M059J (cell line): ENCODE measurements at places on chromosomes 13 and 19. TPM values are rescaled to one million over a fixed set of nuclear protein-coding genes. Genes with fewer than 3 reads are reported as not detected.

Gene GRK1
- not detected in 2 replicates for total RNA-seq

Gene GNA15
- not detected in 2 replicates for total RNA-seq

Gene SERPINE3
- total RNA-seq: not detected in 2 replicates

Gene LYPD5
- total RNA-seq: 2.1 and 5.5 TPM in 2 replicates

Gene PNMA8B
- total RNA-seq: 0.07 TPM in 1 of 2 replicates, not detected in the other

Gene PEG3
- 1.5 and 1.9 TPM in 2 replicates for total RNA-seq

Gene ZNF550
- total RNA-seq: 9.4 and 14.0 TPM in 2 replicates

Gene RNF225
- total RNA-seq: not detected in 2 replicates

Gene FAM83E
- 0.89 TPM in 1 of 2 replicates, not detected in the other for total RNA-seq

Gene CLEC4M
- total RNA-seq: not detected in 2 replicates

Gene FGF9
- not detected in 2 replicates for total RNA-seq

Gene MIA
- total RNA-seq: not detected in 2 replicates

Gene ZNF667
- total RNA-seq: 4.5 and 9.9 TPM in 2 replicates

DNA sequence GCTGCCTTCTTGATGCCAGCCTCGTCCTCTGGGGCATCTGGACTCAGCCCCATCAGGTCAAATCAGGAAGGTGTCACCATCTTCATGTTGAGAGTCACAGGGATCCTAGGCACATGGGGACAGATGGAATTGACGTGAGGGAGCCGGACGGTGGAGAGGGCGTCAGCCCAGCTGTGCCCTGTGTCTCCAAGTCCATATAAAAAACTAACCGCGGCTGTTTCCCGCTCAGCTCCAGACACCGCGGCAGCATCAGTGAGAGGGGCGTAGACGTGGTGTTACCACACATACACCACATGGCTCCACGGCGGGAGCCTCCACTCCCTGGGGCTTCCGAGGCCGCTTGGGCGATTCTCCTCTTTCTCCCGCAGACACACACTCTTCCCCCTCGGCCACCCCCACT is 5.6 kb upstream of the PRR36 start:
- no peak for DNase-seq

- DNase-seq: no peak
Observed at GRCh38 chr13:70043685-70044084, 63.9 kb upstream of the ATXN8OS start.

- no peak for DNase-seq
Observed at GRCh38 chr19:55697698-55698097, 22.7 kb downstream of the EPN1 start.

DNA sequence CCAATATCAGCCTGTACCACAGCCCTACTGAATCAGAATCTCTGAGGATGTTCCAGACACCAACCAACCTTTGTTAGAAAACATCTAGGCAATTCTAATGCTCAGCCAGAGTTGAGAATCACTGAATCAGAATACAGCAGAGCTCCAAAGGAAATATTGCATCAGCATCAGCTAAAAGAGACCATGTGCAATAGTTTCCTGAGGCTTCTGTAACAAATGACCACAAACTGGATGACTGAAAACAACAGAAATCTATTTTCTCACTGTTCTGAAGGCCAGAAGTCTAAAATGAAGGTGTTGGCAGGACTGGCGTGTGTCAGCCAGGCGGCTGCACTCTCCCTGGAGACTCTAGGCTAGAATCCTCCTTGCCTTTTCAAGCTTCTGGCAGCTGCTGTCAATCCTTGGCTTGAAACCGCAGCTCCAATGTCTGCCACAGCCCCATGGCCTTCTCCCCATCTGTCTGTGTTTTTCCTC is 1.2 kb upstream of the DCT start:
- no peak for DNase-seq

- DNase-seq: no peak
Observed at GRCh38 chr13:111319521-111319920, 921 bp upstream of the TEX29 start.

DNA sequence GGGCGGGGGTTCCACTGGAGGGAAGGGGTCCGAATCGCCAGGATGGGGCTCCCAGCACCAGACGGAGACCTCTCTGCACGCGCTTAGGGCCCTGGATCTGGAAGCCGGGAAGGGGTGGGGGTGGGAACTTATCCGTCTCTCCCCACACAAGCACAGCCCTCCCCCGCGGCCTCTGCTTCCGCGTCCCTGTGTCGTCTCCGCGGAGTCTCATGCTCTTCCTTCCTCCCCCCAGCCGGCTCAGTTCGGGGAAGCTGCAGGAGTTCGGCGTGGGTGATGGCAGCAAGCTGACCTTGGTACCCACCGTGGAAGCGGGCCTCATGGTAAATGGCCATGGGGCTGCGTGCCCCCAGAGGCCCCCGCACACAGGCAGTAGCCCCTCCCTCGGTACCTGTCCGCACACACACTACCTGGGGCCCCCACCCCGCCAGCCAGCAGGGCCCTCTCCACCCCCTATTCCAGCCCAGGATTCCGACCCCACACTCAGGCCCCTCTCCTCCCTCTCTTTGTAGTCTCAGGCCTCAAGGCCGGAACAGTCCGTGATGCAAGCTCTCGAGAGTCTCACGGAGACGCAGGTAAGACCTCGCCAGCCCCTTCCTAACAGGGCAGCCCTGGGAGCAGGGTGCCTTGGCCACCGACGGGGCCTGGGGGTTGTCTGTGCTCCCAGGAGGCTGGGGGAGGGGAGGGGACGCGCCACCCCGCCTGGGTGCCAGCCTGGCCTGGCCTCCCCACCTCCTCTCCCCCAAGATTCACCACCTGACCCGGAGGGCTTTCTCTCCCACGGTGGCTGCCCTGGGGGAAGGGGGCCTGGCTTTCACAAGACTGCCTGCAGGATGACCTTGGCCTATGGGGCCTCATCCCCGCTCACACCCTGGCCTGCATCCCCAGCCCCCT is 3.2 kb downstream of the MIDN start:
- peak; percentile 79 for DNase-seq

DNA sequence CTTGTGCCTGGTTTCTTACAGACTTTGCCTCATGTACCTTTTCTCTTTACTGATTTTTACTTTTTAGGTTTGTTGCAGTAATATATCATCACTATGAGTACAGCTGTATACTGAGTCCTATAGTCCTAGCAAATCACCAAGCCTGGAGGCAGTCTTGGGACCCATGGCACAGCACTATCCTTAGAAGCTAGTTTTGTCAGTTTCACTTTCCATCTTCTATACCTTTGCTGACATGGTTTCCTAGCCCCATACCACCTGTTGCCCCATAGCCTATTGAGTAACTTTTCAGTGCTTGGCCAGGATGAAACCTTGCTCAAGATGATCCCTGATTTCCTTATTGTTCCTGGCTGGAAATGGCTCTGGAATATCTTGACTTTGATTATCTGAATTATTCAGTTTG is 826.4 kb downstream of the GPC5 start:
- DNase-seq: no peak

GRCh38 chr13:86838411-86839120 is 832.6 kb upstream of the SLITRK5 start:
- DNase-seq: no peak

DNA sequence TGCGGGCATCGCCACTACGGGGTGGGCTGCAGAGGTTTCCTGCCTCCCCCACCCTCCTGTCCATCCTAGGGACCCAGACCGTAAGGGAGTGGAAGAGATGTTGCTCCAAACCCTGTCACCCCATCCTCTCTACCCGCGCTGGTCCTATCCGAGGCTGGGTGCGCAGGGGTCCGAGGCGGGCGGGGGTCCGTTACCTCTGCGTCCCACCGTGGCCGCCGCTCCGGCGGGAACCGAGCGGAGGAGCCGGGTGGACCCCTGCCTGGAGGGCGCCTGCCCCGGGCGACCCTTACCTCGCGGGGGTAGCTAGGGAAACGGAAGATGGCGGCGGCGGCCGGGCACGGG is at the start of gene DGKH:
Gene DGKH, plus strand, starts transcription at position 307 of the 342 bp plus-strand sequence. CDS start 126 bp downstream, outside the sequence.
- DNase-seq: peak; percentile 5

- peak; percentile 22 for DNase-seq
Observed at GRCh38 chr19:18253716-18254115, 20.5 kb downstream of the IQCN start.

- DNase-seq: no peak
Observed at GRCh38 chr13:113769881-113770280, 10.9 kb downstream of the TMEM255B start.

DNA sequence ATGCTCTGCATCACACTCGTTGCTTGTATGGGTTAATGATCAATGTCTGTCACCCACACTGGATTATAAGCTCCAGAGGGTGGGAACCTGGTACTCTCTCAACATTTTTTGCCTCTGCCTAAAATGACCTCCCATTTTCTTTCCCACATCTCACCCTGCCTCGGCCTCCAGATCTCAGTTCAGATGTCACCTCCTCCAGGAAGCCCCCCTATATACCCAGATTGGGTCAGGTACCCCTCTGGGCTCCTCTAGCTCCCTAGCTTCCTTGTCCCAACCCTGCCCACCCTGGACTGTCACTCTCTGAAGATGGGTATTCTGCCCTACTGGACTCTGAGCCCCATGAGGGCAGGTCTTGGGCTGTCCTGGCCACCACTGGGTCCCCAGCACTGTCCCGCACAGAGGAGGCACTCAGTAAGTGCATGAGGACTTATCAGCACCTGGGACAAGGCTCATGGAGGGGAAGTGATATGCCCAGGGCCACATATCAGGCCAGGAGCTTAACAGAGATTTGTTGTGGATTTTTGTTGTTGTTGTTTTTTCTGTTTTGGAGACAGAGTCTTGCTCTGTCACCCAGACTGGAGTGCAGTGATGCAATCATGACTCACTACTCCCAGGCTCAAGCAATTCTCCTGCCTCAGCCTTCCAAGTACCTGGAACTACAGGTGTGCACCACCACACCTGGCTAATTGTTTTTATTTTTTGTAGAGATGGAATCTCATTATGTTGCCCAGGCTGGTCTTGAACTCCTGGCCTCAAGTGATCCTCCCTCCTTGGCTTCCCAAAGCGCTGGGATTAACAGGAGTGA is 23.8 kb downstream of the PRKD2 start:
- peak; percentile 51 for DNase-seq

DNA sequence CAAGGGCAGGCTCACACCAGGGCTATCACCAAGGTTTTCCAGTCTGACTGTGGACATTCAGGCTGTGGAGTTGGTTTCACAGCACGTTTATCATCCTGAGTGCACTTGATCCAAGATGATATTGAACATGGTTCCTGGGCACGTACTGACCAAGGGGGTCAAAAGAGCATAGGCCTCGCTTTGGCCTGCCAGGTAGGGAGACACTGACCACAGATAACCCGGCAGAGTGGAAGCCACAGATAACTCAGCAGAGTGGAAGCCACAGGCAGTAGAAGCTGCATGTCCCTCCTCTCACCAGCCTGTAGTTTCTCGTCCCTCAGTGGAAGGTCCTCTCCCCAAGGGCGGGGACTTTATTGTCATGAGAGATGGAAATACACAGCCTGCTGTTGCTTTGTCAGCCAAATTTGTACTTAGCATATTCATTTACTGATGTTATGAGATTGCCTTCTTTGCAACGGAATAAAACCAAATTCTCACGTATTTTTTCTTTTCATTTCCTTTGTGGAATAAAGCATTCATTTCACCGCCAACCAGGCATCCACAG is 8.8 kb upstream of the KRTDAP start:
- DNase-seq: no peak

GRCh38 chr13:98721825-98722510 is 30.5 kb downstream of the SLC15A1 start:
- DNase-seq: no peak

DNA sequence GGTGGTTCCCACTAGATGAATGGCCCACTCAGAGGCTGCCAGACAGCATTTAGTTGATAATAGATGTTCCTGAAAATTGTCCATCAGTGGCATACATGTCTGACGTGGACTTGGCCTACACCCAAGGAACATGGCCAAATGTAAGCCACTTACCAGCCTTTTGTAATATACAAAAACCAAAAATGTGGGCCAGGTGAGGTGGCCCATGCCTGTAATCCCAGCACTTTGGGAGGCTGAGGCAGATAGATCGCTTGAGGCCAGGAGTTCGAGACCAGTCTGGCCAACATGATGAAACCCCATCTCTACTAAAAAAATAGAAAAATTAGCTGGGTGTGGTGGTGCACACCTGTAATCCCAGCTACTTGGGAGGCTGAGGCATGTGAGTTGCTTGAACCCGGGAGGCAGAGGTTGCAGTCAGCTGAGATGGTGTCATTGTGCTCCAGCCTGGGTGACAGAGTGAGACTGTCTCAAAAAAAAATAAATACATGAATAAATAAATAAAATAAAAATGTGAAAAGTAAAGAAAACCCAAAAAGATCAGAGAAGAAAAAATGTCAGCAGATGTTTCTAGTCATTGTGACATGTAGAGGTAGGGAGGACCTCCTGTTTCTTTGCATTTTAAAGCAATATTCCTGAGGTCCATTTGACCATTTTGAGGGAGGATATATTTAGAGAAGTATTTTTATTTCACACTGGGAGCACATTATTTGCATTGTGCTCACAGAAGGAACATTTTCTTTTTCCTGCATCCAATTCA is 7.1 kb upstream of the WTIP start:
- peak; percentile 30 for DNase-seq

GRCh38 chr13:92823059-92823458 is 403.5 kb upstream of the GPC6 start:
- DNase-seq: no peak

DNA sequence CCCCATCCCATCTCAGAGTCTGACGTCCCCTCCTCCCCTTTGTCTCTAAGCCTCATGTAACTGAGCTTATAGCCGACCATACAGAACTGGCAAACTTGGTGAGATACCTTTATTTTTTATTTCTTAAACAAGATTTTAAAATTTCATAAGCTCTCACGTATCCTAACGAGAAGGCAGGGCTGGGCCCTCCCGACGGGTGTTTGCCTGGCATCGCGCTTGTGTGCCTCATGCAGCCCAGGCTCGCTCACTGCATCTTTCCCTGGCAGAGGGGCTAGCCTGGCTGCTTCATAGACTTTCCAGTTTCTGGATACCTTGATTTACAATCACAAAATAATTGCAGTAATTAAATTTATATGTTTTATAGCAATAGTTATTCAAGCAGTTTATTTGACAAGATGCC is 69.0 kb downstream of the GGACT start:
- DNase-seq: no peak

DNA sequence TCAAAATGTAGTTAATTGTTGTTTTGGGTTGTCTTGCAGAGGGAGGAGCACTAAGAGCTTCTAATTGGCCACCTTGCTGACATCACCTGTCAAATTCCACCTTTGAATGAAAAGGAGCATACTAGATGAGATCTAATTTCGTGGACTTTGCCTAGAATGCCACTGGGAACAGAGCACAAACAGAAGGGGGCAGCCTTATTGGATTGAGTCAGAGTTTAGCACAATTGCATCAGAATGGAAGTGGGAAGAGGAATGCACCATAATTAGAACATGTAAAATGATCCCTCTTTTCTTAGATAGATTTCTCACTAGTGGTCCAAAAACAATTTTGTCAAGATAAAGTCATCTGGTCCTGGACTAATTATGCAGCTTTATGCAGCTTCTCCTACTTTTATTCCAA is 1552.2 kb downstream of the PCDH9 start:
- DNase-seq: no peak

- DNase-seq: peak; percentile 55
Observed at GRCh38 chr13:113545455-113545930, 39.1 kb upstream of the TFDP1 start.

- DNase-seq: no peak
Observed at GRCh38 chr19:501646-502045, 5.4 kb downstream of the MADCAM1 start.

DNA sequence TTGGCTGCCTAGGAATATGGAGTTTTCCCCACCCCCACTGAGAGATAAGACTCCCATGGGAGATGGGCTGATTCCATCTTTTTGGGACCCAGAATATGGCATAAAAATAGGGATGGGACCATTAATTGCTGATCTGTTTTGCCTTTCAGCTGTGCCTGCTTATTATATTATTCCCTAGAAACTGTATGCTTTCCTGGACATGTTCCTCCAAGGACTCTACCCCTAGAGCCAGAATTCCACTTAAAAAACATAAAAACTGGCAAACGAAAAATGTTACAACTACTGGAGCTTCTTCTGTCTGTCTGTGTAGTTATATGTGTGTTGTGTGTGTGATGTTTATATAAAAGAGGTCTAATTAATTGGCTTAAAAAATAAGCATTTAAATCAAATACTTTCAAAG is 159.9 kb upstream of the PRR20A start:
- DNase-seq: no peak
